ENCODE measurements at places on chromosomes 11 and 22. TPM values are rescaled to one million over a fixed set of nuclear protein-coding genes. Genes with fewer than 3 reads are reported as not detected.

USH1C gene
- 0.74 TPM for total RNA-seq

DNA sequence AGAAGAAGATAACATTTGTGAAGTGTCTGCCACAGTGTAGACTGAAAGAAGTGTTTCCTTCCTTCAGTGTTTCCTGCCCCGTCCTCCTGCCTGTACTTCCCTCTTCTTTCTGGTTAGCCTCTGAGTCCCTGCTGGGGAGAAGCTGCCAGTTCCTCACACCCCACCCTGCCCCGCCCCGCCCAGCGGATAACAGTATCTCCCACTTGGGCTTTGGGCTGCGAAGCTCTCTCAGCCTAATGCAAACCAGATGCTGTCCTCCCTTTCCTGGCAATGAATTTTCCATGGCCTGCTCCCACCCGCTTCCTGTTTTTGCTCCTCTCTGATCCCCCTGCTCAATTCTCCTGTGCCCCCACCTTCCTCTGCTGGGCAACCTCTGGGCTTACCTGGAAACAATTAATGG, 5.2 kb upstream of the RAB3IL1 start:
- DNase-seq: peak; percentile 80

DNA sequence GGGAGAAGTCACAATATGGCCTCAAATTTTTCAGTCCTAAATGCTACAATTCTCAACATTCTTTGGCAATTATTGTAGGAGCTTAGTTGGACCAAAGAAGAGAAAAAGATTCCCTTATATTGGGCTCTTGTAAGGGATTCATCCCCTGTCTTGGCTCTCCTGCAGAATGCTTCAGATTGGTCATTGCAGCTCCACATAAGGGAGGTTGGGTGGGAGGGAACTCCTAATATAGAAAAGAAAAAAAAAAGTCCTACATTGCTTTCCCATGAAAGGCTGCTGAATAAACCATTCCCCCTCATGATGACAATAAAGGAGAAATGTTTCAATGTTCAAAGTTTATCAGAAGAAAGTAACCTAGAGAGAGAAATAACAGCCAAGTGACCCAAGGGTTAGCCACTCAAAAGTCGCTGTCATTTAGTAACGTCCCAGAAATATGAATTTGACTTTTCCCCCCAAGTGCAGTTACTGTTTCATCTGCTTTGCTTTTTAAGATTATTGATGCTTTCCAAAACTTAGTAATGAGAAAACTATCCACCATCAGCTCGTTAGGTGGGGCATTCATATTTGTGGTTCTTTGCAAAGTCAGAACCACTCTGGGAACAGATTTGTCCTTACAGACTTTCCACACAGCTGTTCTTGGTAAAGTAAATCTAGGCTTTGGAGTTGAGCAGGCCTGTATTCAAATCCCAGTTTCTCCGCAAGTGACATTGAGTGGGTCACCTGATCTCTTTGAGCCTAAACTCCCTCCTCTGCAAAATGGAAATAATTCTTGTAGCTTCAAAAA, 5.0 kb upstream of the SLC1A2 start:
- DNase-seq: no peak

GRCh38 chr22:25888399-25889054, 146.5 kb downstream of the MYO18B start:
- no peak for DNase-seq

DNA sequence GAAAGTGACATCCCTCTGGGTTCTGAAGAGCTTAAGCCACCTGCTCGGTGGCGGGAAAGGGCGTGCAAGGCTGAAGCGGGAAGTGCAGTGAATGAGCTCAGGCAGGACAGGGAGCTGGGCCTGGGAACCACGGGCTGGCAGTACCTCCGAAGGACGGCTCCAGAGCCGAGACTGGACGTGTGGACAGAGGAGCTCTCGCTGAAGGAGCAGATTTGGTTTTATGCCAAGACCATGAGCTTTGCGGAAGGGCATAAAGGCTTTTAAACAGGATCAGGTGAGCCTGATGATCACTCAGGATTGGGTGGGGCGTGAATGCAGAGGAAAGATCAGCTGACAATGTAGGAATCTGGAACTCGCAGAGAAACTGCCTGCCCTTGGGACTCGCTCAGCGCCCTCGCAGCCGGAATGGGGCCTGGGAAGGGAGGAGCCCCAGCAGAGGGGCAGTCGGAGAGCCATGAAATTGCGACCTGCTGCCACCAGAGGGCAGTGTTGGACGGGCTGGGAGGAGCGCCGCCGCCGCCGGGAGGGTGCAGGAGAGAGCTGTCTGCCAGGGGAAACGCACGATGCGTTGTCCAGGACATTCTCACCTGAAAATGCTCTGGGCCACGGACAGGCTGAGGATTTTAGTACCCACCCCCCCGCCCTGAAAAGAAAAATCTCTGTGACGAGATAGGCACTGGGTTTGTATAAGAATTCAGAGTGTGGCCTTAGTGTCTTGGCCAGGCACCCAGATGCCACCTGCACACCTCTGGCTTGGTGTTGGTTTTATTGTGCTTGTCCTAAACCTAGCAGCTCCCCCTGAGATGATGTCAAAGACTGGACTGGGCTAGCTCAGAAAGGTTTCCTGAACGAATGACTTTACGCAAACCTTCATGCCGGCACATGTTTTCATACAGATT, 324.4 kb downstream of the NTM start:
- DNase-seq: peak; percentile 48

DNA sequence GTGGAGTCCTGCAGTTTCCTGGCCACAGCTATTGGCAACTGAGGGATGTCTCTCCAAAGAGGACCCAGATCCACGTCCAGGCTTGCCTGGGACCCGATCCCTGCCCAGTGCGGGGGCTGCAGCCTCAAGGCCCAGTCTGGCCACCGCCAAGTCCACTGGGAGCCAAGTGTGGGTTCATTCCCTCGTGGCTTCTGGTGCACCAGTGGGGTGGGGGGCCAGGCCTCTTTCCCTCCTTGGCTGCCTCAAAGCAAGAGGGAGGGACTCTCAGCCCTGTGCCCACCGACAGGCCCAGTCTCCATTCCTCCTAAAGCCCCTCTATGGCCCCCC, 13.3 kb upstream of the PIM3 start:
- DNase-seq: no peak

- DNase-seq: no peak
Measured at GRCh38 chr11:104690241-104690640, 208.0 kb downstream of the CASP12 start.

DNA sequence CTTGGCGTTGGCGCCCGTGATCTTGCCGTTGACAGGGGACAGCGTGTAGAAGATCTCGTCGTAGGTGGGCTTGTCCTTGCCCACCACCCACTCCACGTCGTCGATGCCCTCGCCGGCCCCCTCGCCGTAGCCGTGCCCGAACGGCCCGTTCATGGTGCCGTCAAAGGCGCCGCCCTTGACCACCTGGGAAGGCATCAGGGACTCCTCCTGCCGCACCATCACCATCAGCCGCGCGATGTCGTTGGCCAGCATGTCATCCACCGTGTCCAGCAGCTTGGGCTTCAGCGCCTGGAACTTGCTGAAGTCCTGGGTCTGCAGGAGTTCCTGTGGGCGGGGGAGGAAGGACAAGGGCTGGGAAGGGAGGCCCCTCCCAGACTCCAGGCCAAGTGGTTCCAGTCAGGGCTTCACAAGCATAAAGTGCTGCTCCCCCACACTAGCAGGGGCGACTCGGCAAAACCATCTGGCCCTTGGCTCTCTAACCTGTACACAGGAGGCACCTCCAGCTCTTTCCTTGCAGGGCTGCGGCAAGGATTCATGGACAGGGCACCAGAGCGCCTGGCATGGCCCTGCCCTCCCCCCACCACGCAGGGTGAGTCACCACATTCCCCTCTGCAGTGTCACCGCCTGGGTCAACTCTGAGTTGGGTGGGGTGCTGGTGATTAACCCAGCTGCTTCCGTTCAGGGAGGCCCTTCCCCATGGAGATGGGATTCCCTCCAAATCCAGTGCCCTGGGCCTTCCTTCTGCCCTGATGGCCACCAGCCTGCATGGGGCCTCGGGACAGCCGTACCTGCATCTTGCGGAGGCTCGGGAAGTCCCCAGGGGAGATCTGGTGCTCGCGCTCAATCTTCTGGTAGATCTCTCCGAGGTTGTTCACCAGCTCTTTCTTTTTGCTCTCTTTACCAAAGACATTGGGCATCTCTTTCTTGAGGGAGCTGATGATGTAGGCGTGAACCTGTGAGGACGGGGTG, 10.4 kb upstream of the CDC42BPG start:
- no peak for DNase-seq

GRCh38 chr11:76846441-76846840, 14.3 kb upstream of the ACER3 start:
- no peak for DNase-seq

PSMC3 gene
- 60.1 TPM for total RNA-seq

GRCh38 chr11:36131721-36132397, 157.4 kb downstream of the COMMD9 start:
- DNase-seq: peak; percentile 35

MIOX gene
- not detected for total RNA-seq

- no peak for DNase-seq
Measured at GRCh38 chr22:47550524-47551430, 788.3 kb downstream of the TBC1D22A start.

- DNase-seq: no peak
Measured at GRCh38 chr11:128832121-128832497, 35.0 kb downstream of the KCNJ1 start.

DNA sequence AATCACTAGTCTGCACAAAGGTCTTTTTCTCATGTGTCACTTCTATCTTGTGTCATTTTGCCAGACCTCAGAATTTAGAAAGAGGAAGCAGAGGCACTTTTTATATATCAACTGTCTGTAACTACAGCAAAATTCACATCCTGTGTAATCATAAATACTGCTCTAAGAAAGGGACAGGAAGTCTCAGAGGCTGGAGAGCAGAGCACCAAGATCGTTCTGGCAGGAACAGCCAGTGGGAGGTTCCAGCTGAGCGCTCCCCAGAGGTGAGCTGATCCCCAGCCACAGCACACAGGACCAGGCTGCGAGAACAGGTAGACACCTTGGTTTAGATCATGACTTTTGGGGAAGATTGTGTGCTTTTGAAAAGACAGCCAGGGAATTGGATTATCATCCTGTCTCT, at the start of gene MS4A7:
TSS of gene MS4A7 (plus strand) at position 179 of the 400 bp plus-strand sequence. CDS start 4,610 bp downstream, outside the sequence.
- DNase-seq: no peak

DNA sequence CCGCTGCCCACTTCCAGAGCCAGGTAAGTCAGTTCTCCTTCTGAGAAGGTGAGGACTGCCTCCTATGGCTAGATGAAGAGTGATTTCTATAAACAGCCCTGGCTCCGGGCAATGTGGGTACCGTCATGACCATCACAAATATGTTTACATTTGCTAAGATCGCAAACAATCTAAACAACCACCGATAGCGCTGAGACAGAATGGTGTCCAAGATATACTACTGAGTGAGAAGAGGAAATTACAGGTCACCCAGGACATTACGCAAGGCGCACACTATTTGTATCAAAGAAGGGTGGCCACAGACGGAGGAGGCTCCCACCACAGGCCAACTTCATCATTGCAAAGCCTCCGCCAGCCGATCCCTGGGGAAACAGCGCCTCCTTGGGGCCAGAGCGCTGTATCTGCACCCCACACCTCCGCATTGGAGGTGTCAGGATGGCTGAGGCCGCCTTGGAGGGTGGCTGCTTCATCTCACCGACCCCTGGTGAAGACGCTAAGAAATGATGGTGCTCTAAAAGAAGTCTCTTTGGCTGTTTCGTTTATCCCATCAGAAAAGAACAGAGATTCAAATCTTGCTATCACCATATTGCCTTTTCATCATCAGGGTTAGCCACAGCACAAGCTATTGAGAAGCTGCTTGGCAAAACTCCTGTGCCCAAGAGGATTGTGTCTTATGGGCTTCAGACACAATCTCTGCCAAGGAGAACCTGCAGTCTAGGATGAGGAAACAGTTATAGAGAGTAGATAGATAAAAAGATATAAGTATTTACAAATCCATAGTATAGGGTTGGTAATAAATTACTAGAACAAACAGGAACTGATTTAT, 12.3 kb upstream of the ASRGL1 start:
- DNase-seq: no peak

- no peak for DNase-seq
Measured at GRCh38 chr11:38130976-38131375, 1532.9 kb upstream of the RAG2 start.

DNA sequence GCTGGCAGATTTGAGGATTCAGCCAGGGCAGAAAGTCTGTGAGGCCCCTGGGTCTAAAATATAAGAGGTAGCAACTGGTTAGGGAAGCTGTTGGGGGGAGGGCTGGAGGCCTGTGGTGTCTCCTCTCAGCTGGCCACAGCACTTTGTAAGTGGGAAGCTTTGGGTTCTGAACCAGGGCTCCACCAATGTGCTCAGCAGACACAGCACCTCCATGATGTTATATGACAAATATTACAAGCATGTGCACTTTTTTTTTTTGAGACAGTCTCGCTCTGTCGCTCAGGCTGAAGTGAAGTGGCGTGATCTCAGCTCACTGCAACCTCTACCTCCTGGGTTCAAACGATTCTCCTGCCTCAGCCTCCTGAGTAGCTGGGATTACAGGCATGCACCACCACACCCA, 8.0 kb downstream of the ARHGAP1 start:
- no peak for DNase-seq

DNA sequence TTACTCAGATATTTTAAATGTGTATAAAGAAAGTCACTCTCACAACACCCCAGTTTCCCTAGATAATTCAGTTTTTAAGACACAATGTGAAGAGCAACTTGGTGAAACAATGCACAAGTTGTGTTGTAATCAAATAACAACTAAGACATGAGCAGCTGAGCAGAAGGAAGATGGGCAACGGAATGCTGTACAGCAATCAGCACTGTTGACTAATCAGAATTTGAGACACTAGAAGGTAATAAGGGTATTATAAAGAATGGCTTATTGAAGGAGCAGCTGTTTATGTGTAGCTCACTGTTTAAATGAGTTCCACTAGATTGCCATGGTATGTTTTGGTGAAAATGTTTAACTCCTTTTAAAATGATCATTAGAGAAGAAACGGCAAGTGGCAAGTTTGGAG, 60.1 kb downstream of the SOX6 start:
- no peak for DNase-seq

GRCh38 chr11:58905011-58905720, 34.1 kb upstream of the GLYATL1 start:
- no peak for DNase-seq

GRCh38 chr11:61061081-61061826, 41.0 kb upstream of the CD5 start:
- no peak for DNase-seq

Measured in urinary bladder (tissue), 4 donors.